Fibroblast of mammary gland (primary cell): ENCODE measurements at places on chromosomes 7 and 10.

DNA sequence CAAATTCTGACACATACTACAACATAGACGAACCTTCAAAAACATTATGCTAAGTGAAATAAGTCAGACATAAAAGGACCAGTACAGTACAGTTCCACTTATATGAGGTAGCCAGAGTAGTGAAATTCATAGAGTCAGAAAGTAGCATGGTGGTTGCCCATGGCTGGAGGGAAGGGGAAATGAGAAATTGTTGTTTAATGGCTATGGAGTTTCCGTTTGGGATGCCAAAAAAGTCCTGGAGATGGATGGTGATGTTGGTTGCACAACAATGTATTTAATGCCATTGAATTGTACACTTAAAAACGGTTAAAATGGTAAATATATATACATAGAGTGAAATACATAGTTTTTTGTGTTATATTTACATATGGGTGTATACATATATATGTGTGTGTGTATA is 2.1 kb upstream of the SLC37A3 start:
- no peak for DNase-seq

- peak; percentile 38 for DNase-seq
These were observed 154.8 kb downstream of the DGKB start for GRCh38 chr7:14747701-14748100.

DNA sequence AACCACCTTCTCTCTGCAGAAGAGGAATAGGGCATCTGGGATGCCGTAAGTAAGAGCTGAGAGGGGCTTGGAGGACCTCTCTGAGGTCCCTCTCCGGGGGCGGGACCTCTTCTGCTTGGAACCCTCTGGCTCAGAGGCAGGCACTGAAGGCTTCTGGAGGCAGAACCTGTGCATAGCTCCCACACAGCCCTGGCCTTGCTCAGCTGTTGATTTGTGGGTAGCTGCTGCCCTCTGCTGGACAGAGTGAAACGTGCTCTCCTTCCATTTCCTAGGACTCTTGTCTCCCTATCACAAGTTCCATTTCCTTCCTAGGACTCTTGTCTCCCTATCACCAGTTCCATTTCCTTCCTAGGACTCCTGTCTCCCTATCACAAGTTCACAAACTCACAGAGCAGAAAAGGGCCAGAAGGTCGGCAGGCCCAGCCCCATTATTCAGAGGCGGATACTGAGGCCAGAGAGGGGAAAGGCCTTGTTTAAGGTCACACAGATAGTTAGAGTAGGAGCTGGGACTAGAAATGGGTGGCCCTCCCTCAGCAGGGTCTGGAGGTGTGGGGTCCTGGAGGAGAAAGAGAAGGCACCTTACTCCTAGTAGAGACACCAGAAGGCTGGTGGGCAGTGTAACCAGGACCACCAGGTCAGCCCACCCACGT is 30.3 kb upstream of the GARS1 start:
- DNase-seq: peak; percentile 84

DNA sequence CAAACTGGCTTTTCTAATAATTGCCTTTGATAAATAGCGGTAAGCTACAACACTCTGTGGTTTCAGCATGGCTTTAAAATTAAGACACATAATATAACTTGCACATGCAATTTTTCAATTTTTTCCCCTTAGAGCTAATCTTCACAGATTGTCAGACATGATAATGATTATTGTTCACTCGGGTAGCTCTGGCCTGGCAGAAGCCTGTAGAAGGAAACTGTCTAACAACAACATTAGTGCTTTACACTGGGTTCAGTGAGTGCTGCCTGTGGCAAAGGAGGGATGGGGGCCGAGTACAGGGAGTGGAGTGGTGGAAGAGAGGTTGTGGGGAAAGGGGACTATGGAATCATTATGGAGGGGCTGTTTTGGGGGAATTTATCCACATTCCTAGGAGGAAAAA is 67.2 kb upstream of the AUTS2 start:
- DNase-seq: no peak

- DNase-seq: peak; percentile 62
These were observed 71.7 kb downstream of the ICA1 start for GRCh38 chr7:8190119-8190895.

DNA sequence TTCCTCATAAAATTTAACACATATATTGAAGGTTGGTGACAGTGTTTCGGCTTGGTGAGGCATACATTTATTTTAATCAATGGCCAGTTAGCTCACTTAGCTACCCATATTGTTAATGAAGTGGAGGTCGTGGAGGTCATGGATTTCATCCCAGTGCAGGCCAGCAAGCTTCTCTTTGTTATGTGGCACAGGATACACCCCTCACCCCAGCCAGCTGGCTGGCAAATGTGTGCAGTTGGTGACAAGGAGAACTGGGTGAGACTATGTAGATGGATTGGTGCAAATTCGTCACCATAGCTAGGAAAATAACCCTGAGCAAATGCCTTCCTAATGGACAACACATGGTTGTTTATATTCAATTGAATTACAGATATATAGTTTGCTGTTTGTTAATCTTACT is 50.5 kb upstream of the FOXP2 start:
- no peak for DNase-seq

- peak; percentile 16 for DNase-seq
These were observed 3.4 kb downstream of the PDGFA start for GRCh38 chr7:516216-516605.

DNA sequence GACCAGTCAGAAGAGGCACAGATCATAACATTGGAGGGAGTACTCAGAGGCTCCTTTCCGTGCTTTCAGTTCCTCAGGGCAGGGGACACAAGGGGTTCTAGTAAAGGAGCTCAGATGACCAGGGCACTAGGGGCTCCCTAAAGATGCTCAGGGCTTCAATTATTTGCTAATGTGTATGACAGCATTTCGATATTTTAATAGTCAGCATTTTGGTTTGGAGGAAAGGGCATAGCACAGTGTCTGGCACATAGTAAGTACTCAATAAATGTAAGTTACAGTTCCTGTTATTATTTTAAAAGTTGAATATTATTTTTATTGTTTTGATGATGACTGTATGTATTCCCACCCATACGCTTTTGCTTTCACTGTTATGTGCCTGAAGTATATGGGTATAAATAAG is 260.0 kb downstream of the REEP3 start:
- DNase-seq: no peak

DNA sequence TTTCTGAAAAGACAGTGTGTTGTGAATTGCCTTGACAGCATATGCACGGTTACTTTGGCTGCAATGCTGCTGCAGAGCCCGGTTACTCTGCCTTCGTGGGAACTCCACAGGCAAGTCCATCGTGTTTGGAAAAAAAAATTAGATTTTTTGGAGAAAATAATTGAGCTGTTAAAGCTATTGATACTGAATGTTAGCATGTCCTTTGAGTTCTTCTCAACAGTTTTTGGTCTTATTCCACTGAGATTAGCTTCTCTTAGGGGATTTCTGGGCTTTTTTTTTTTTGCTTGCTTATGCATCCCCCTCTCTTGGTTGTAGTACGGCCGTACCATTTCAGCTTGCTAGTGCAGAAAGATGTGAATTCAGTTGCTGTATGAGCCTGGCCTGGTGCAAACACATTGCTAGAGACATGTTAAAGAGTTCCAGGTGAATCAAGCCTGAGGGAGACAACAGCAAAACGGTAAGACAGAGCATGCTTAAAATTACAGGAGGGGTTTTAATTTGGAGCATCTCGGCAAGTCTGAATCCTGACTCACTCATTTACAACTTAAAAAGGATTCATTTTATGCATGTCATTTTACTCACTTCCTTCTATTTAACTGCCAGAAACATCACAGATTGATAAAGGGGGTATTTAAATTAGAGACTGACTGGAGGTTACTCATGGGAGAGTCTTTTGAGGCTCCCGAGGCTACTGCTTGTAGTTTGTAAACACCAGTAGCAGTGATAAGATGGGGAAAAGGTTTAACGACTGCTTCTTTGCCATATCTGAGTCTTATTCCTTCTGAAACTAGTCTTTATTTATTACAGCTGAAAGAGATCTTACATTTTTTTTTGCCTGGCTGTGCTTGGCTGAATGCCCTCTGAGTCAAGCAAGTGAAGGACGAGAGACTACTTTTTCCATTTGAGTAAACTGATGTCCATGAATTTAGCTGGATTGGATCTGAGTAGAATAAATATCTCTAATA is 113.7 kb downstream of the CDK14 start:
- peak; percentile 71 for DNase-seq

- DNase-seq: no peak
These were observed 106.2 kb downstream of the SNX10 start for GRCh38 chr7:26397796-26398426.

DNA sequence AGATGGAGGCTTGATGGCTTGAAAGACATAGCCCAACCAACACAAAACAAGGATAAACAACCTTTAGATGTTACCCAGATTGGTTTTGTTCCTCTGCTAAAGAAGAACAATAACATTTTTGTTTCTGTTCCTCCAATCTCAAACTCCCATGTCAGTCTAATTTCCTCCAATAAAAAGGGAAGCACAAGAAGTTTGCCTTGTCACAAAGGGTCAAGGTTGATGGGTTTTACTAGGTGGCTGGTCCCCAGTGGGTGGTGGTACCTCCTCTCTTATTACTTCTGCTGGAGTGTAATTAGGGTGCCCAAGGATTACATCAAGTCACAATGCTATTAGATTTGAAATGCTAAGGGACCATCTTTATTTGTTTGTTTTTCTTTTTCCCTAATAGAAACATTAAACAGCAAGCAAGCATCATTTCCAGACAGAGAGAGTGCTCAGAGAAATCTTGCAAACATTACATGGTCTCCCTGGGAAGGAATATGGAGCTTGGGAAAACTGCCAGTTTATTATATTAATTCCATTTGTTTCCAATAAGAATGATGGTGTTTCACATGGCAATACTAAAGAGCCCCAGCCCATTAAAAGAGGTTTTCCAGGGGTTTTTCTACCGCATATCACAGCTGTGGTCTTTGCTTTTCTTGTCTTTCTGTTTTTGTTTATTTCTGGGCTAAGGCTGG is 78.3 kb upstream of the AOAH start:
- DNase-seq: no peak

- no peak for DNase-seq
These were observed 1.4 kb downstream of the ZMIZ1 start for GRCh38 chr10:79070081-79070605.

DNA sequence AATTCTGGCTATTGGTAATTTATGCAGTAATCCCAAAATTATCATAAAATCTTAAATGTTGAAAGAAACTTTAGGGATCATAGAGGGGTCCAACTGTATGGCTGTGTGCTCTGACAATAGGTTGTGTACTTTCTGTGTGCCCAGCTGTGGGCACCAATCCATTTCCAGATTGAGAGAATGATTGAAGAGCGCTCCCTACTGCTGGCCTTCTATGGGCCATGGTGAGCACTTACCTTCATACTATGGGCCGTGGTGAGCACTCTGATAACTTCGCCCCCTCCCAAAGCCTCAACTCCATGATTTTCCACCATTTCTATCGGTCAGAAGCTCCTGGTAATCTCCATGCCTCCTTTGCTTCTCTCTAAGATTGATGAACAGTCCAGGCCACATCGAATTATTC is 118.6 kb downstream of the STRA8 start:
- no peak for DNase-seq

GRCh38 chr10:96374639-96374984 is 15.8 kb upstream of the OPALIN start:
- DNase-seq: no peak

GRCh38 chr7:157418204-157419034 is 81.6 kb downstream of the DNAJB6 start:
- DNase-seq: no peak

GRCh38 chr7:140696024-140696679 is 356 bp upstream of the NDUFB2 start:
- peak; percentile 88 for DNase-seq

DNA sequence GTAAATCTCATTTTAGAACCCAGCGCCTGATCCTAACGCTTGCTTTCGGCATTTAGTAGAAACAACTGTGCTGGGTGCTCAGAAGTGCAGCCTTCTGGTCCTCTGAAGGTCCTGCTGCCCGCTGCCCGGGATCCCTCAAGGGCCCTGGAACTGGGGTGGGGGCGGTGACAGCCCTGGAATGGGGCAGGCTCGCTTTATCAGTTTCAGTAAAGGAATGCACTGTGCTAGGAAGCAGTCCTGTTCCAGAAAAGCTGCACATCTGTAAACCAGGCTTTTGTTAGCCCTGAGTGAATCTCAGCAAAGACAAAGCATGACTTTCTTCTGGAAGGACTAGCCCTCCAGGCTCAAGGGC is 254.6 kb downstream of the TNS3 start:
- peak; percentile 31 for DNase-seq

DNA sequence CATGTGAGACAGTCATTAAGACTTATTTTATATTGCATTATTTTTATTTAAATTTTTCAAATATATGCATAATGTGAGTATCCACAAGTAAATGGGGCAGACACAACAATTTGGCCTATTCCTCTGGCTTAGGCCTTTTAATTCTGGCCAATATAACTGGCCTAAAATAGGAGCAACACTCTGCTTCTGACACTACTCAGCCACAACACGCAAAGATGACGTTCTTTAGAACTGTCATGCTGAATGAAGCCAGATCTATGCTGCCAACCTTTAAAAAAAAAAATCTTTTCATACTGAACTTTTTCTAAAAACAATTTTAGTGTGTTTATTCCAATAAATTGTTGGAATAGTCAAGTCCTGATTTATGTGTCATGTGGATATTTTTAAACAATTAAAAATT is 355.0 kb upstream of the BMPER start:
- DNase-seq: peak; percentile 7

GRCh38 chr7:69696686-69697685 is 98.7 kb downstream of the AUTS2 start:
- no peak for DNase-seq

GRCh38 chr10:79944428-79945395 is 4.2 kb downstream of the SFTPD start:
- no peak for DNase-seq

GRCh38 chr10:6164271-6165095 is 38.2 kb upstream of the PFKFB3 start:
- no peak for DNase-seq

- peak; percentile 42 for DNase-seq
These were observed 373.3 kb downstream of the HTR7 start for GRCh38 chr10:90484518-90484917.

- DNase-seq: no peak
These were observed at the start of gene EMX2 for GRCh38 chr10:117542706-117543224. Gene EMX2, plus strand, starts transcription at chr10:117542746. Its CDS starts 522 bp downstream, at chr10:117543268.

DNA sequence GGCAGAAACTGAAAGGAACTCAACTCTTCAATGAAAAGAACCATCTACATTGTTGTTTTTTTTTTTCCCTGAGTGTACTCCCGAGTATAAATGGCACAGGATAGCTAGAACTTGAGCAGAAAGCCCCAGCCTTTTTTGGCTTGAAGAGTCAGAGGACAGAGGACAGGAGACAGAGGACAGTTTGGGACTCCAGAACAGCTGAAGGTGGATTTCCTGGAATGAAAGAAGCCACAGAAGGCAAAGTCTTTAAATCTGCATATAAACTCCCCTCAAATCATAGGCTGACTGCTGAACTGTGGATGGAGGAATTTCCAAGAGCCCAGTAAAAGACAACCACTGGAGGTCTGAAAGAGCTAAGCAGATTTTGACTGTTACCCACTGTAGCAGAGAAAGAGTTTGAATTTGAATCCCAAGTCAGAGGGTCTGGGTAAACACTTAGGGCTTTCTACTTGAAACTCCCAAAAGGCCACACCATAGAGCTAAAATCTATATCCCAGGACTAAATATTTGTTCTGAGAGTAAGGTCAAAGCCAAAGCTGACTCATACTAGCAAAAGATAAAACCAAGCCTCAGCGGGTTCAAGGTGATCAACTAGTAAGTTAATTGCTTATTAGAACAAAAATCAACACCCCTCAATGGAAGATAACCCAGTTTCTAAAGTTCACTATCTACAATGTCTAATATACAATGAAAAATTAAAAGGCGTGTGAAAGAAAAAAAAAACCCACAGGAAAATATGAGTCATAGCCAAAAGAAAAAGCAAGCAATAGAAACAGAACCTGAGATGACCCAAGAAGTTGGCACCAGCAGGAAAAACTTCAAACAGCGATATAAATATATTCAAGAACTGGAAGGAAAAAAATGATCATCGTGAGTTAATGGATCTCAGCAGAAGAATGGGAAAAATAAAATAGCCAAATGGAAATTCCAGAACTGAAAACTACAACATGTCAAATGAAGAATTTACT is 1.8 kb upstream of the OPN1SW start:
- peak; percentile 57 for DNase-seq
